Activated naive CD4-positive, alpha-beta T cell treated with anti-CD3 and anti-CD28 coated beads for 36 hours (primary cell): ENCODE measurements at places on chromosomes 2 and 18. TPM values are rescaled to one million over a fixed set of nuclear protein-coding genes. Genes with fewer than 3 reads are reported as not detected.

- no peak for DNase-seq
These were observed 6.6 kb downstream of the ATOH8 start for GRCh38 chr2:85760371-85760770.

GRCh38 chr2:150586858-150587257, 99.4 kb upstream of the RND3 start:
- no peak for DNase-seq

DNA sequence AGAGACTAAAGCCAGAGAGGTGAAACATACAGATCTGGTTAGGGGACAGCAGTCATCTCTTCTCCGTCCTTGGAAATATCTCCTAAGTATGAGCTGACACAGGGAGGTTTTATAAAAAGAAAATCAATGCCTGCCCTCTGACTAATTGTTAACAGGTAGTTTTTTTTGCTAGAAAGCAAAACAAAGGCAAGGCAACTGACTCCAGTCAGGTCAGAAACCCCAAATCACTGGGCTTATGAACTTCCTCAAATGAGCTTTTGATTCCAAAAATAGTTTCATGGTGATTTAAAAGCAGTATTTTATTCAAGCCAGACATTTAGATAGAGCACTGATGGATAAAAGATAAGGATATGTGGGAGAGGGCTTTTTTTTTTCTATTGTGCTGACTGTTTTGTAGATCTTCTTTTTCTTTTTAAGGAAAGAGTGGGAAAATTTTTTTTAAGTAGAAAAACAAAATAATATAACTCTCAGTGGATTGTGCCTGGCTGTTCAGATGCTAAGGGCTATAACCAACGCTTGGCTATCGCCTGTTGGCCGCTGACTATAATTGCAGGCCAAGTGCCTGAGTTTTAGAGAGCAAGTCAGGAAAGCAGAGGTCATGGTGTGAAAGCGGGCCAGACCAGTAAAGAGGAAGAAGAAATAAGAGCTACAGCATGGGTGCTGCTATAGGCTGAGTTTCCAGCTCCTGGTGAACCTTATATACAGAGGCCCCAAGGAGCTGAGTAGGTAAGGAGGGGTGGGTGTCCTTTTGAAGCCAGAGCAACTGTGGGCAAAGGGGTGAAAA, 44.9 kb downstream of the MRPL35 start:
- no peak for DNase-seq

DNA sequence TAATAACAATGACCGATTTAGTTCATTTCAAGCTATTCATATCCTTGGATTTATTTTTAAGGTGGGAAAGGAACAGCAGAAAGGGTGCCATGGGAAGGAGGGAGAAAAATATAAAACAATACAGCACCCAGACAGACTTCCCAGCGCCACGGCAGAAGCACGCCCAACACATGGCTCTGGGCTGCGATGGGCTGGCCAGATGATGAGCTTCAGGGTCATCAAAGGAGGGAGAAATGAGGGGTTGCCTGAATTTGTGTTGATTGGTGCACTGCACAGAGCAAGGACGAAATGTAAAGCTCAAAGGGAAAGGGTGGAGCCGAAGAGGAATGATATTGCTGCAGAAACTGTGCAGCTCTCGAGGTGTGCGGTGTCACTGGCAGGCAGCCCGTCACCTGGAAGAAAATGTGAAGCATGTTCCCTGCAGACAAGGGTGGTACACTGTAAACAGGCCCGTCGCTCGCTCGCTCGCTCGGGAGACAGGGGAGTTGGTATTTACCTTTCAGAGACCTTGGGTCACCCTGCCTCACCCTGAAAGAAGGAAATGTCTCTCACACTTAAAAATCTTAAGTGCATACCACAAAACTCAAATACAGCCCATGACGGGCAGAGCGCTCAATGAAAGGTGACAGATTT, 195.5 kb upstream of the CTAGE1 start:
- DNase-seq = no peak

- no peak for DNase-seq
These were observed 31.7 kb downstream of the PCARE start for GRCh38 chr2:29042561-29043075.

DNA sequence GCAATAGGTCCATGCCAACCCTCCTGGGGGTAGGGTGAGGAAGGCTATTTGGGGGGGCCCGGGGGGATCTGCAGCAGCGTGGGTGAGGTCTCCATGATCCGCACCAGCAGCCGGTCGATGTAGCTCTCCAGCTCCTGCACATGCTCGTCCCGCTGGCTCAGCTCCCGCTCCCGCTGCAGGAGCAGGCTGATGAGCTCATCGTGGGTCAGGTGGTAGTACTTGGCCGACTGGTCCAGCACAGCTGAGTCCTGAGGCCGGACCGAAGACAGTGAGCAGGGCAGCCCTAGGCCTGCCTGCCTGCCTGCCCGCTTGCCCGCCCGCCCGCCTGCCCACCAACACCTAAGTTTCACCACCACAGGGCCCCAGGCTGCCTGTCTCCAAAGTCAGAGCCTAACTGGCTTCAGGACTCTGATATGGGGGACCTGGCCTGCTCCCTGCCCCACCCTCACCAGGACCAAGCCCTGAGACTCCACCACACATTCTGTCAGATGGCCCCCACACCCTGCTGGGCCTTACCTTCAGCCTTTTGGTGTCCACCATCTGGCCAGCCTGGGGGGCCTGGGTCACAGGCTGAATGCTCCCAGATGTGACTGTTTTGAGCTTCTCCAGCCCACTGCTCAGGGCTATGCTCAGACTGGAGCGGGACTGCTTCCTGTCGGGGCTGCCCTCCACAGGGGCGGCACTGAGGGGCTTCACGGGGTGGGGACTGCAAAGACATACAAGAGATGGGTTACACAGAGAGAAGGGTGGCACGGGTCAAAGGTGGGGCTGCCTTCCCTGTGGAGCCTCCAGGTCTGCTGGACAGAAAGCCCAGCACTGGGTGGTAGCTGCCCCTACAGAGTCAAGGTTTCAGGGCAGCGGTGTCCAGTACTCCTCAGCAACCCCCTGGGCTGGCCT, 4.2 kb upstream of the SFXN5 start:
- no peak for DNase-seq

The C2orf15 gene
- 1.4 TPM for total RNA-seq

The SLC38A11 gene
- not detected for total RNA-seq

DNA sequence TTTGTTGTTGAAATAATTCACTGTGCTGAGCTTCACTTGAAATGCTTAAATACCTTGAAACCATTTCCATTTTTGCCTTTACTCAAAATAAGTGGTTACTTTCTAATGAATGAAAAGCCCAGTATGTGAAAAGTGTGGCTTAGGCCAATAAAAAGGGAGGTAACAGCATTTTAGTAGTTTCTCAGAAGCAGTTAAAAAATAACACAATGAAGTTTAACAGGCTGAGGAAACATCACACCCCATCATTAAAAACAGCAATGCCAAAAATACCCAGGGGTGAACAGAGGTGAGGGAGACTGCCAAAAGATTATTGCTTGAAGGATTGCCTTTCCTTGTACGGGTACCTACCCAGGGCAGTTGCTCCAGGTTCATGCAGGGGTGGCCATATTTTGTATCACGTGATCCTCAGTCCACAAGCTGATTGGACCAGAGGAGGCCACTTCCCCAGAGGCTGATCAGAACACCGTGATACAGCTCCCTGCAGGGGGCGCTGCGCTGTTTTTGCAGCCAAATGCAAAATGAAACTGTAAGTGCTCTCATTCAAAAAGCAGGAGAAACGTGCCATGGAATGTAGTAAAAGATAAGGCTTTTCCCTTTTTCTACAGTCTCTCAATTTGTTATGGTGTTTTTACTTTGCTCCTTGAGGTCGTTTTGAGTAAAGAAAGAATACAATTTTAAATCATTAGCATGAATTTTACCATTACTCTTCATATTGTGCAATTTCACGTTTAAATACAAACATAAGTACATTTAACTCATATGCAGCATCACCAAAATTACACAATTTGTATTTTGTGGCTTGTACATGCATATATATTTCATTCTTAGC, 70.2 kb upstream of the SH3BP4 start:
- peak; percentile 70 for DNase-seq

DNA sequence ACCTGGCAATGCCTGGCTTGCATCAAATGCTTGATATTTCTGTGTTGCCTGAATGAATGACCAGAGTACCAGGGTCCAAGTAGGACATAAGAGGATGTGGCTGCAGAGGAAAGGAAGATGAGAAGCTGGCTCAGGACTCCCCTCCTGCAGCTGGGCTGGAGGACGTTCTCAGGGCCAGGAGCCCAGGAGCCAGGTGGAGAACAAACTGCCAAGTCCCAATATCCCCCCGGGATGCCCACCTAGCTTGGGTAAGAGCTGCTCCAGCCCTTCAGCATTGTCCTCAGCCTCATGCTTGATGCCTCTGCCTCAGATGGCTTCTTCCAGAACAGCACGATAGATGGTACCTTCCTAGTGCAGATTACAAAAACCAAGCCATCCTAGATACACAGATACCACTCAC, 8.6 kb upstream of the ATP6V1B1 start:
- no peak for DNase-seq

DNA sequence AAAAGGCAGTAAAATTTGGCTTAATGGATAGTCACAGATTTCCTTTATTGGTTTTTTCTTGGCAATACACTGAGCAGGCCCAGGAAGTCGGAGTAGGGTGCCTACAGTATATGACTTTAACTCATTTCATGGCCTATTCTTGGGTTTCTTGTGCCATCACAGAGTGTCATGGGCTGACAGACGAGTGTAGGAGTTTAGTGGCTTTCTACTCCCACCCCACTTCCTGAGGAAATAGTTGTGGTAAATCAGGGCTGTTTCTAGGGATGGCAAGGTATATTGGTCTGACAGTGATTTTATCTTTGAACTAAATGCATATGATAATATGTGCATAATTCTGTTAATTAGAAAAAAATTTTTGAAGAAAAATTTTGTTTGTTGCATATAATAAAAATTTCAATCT, 100.1 kb downstream of the PLCL1 start:
- peak; percentile 36 for DNase-seq

DNA sequence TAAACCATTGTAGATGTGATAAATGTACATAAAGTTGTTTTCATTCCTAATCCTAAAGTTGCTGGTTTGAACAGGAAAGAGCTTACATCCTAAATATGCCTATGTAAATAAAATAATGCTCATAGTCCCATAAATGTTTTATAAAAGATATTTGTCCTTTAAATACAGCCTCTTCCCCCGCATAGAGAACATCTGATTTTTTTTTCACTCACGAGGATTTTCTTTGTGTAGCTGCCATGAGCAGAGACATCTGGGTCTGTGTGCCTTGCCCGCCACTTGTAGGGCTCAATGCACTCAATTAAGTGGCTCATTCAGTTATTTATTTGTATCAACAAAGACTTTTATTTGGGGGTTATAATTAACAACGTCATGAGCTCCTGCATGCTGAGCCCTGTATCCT, 72.8 kb downstream of the SOWAHC start:
- DNase-seq = no peak

DNA sequence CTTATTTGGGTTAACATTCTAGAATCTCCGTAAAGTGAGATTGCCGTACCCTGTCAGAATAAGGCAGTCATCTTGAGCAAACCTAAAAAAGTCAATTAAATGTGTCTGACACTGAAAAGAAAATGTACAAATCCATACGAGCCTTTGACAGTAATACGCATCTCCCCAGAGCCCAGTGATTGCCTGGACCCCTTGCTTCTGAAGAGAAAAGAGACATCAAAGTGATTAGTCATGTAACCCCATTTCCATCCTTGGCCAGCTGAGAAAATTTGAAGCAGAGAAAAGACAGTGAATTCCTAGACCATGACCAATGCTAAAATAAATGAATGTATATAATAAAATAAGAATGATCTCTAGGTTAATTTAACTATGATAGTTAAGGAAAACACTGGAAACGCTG, 1499.4 kb downstream of the SUCLG1 start:
- no peak for DNase-seq

- DNase-seq = no peak
These were observed 34.2 kb downstream of the TBC1D8 start for GRCh38 chr2:101116841-101117552.

DNA sequence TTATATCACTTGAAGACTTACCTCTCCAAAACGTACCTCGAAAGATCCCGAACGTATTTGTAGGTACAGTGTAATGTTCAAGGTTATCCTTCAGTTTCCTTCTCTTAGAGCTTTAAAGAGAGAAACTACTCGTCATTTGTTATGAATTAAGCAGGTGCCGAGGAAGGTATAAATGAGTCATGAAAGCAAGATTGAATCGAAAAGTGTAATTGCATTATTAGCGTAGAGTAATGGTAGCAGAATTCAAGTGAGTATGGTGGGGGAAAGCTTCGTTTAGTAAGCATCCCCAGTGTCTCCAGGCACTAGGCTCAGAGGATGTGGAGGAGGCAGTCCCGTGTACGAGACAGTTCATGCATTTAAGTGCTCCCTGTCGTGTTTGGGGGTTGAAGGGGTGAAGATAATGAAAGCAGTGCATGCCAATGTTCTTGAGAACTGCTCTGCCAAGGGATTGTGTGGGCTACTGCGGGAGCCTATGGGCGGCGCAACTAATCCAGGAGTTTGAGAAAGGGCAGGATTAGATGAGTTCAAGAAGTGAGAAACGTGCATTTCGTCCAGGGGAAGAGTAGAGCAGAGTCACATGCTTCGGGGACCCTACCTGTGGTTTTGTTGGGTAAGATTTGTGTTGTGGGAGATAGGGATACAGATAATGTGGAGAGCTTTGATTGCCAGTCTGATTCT, 858 bp downstream of the POLR1B start:
- DNase-seq = peak; percentile 32

- DNase-seq = no peak
These were observed 201.8 kb upstream of the GULP1 start for GRCh38 chr2:188089901-188090300.

The RTP5 gene
- not detected for total RNA-seq

DNA sequence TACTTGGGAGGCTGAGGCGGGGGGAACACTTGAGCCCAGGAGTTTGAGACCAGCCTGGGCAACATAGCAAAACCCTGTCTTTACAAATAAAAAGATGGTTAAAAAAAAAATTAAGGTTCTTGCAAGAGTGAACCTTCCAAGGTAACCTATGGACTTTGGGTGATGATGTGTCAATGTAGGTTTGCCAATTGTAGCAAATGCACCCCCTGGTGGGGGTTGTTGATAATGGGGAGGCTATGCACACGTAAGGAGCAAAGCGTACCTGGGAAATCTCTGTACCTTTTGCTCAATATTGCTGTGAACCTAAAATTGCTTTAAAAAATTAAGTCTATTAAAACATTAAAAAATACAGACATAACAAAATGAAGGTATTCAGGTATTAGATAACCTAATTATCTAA, 70.4 kb downstream of the CWC22 start:
- DNase-seq = peak; percentile 50
